ENCODE measurements at places on chromosomes 2 and 18. TPM values are rescaled to one million over a fixed set of nuclear protein-coding genes. Genes with fewer than 3 reads are reported as not detected.

GRCh38 chr2:55114082-55114481, 63.8 kb upstream of the RTN4 start:
- no peak for DNase-seq

Gene TXNDC2
- 0.82 TPM for total RNA-seq

DNA sequence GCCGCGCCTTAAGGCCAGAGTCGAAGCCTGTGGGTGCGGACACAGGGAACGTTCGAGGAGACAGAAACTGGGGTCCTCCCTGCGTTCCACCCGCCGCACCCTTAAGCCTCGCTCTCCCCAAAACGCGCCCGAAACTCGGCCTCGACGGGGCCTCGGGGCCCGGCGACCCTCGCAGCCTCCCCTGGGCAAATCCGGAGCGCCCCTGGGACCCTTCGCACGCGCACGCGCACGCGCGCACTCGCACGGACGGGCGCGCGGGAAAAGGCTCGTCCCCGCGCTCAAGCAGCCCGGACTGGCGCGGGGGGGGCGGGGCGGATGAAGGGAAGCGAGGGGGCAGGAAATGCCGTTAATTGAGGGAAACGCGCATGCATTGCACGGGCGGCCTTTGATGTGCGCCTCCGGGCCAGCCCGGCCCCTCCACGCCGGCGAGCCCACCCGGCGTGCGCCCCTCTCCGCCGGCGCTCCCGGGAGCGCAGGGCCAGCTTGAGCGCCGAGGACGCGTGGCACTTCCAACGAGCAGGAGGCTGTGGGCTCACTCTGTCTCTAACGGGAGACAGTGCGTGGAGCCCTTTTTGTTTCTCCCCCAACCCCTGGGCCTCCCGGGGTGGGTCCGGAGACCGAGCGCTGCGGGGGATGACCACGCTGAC, 5.4 kb upstream of the SALL3 start:
- DNase-seq: no peak

Gene SNORC
- total RNA-seq: 21.0 TPM

GRCh38 chr2:20434588-20435294, 12.1 kb upstream of the RHOB start:
- DNase-seq: no peak

Gene FOXI3
- not detected for total RNA-seq

GRCh38 chr2:189265696-189266320, 86.2 kb upstream of the COL5A2 start:
- no peak for DNase-seq

Gene HTR2B
- 0.28 TPM for total RNA-seq

DNA sequence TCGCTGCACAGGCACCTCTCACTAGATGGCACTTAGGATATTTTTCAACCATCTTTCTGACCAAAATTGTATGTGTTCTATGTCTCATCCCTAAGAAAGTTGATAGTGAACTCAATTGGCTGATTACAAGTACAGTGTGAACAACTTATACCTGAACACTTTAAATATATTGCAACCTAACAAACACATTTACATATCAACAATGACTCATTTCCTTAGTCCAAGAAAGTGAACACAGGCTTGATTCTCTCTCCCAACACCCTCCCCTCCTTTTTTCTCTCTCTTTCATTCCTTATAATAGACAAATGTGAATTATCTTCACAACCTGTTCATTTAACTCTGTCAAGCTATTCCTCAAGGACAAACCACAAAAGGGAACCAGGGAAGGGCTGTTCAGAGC, 192.0 kb downstream of the SLC8A1 start:
- no peak for DNase-seq

GRCh38 chr18:56086786-56087185, 498.8 kb upstream of the TCF4 start:
- DNase-seq: no peak

Gene E2F6
- 14.0 TPM for total RNA-seq

Gene LIMS2
- 17.4 TPM for total RNA-seq

Gene SNTG2
- 4.4 TPM for total RNA-seq

Gene SUMO1
- total RNA-seq: 81.9 TPM

DNA sequence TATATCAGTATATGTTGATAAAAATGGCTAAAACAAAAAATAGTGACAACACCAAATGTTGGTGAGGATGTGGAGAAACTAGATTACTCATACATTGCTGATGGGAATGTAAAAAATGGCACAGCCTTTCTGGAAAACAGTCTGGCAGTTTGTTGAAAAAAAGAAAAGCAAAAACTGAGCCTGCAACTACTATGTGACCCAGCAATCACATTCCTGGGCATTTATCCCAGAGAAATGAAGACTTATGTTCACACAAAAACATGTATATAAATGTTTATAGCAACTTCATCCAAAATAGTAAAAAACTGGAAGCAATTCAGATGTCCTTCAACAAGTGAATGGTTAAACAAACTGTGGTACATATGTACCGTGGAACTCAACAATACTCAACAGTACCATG, 7.5 kb upstream of the KDSR start:
- no peak for DNase-seq

Gene ANKRD62
- total RNA-seq: 2.8 TPM

Gene RTP5
- 10.4 TPM for total RNA-seq

Gene IL1B
- 1.9 TPM for total RNA-seq

GRCh38 chr2:168432565-168433186, 23.4 kb upstream of the CERS6 start:
- no peak for DNase-seq

Gene ST8SIA3
- total RNA-seq: 100 TPM

GRCh38 chr2:192419786-192420185, 225.1 kb upstream of the TMEFF2 start:
- no peak for DNase-seq

- DNase-seq: no peak
These were observed 13.2 kb downstream of the ADRA2B start for GRCh38 chr2:96103187-96103601.

GRCh38 chr2:205535001-205535400, 147.3 kb upstream of the NRP2 start:
- no peak for DNase-seq

Gene ITGA6
- total RNA-seq: 29.3 TPM

Gene CTAGE1
- not detected for total RNA-seq

DNA sequence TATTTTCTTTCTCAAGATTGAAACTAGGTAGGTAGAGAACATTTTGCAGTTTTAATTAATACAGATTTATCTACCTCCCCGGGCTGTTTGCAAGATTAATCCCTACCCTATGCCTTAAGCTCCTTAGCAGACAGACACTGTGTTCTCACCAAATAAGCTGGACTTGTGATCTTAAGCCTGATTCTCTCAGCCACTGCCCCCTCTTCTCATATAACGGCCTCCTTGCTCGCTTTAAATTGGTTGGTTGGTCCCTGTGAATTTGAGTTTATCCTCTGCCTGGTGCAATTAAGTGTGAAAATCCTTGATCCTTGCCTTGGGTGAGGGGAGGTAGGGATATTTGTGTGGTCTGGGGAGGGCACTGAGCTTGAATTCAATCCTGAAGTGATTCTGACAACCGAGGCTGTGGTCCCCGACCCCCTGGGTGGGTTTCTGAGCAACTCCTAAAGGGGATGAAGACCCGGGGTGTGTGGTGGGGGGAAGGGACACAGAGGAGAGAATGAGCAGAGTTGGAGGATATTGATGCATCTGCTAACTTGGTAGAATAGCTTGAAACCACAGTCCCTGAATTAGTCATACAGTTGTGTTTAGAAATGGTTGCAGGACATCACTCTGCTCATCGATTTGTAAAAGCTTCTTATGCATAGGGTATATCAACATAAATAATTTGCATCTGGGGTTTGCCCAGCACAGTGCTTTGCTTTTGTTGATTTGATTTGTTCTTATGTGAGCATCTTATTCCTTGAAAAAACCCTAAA, 36.9 kb upstream of the NCKAP5 start:
- DNase-seq: no peak

GRCh38 chr2:44104855-44105271, 63.8 kb upstream of the PPM1B start:
- no peak for DNase-seq

DNA sequence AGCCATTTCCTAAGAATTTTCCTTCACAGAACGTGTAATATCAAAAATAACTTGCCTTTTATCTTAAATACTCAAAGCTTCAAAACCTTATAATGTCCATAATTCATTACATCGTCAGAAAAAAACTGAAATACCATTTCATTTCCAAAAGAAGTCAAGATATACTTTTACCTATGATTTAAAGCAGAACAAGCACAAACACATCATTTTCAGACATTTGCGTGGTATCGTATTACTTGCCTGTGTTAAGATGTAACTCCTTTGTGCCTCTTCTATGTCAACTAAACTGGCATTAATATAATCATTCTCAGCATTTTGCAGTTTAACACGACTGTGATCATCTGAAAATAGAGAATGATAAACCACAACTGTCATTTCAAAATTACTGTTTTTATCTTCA, 47.5 kb downstream of the PTPN2 start:
- DNase-seq: no peak

Gene MAL
- total RNA-seq: 49.8 TPM

Gene IL1RL2
- 1.5 TPM for total RNA-seq

DNA sequence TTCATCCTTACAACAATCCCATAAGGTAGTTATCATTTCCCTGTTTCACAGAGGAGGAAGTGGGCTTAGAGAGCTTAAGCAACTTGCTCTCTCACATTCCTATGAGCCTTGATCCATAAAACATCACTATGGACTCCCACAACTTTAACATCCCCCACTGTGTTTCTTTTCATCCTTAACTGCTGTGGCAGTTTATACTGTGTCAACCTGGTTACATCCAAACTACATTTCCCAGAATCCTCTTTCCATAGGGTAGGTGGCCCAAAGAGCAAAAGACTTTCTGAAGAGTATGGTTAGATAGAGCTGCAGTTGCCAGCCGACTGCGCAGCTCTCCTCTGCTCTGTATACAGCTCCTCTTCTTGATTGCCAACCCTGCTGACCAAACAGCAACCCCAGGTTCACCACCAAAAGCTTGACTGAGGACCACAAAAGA, 22.5 kb downstream of the MAP3K2 start:
- no peak for DNase-seq

DNA sequence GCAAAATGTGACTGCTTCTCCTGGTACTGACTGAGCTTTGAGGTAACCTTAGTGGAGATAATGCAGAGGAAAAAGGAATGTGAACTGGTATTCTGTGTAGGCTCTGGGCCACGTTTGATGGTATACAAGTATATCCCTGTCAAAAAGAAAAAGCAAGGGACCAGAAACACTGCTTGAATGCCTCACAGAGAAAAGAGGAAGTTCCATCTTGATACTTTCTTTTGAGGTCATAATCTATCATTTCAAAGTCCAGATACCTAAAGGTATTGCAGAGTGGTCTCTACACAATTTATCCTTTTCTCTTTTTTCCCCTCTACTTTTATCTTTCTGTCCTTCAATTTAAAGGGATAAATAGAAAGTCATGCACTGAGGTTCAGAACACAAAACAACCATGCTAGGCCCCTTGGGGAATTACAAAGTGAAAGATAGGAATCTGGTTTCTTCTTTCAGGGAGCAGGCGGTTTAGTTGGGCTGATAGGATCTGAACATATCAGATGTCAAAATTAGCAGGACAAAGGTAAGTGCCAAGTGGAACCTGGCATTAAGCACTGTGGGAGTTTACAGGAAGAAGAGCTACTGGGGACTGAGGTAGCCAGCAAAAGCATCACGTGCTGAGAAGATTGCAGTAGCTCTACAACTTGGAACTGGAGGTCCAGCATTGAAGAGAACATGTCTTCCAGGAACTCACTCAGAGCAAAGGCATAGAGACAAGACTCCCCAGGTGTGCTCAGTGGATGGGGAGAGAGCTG, 121.2 kb downstream of the LYPD6 start:
- no peak for DNase-seq

- DNase-seq: no peak
These were observed 4.9 kb upstream of the STK17B start for GRCh38 chr2:196176142-196176738.

DNA sequence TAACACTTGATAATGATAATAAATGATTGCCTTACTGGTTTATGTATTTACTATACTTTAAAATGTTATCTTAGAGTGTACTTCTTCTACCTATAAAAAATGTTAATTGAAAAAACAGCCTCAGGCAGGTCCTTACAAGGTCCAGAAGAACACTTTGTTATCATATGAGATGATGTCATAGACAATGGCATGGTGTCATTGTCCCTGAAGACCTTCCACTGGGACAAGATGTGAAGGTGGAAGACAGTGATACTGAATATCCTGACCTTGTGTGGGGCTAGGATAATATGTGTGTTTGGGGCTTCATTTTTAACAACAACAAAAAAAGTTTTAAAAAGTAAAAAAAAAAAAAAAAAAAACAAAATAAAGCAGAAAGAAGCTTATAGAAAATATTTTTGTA, 342.2 kb upstream of the KYNU start:
- DNase-seq: no peak

DNA sequence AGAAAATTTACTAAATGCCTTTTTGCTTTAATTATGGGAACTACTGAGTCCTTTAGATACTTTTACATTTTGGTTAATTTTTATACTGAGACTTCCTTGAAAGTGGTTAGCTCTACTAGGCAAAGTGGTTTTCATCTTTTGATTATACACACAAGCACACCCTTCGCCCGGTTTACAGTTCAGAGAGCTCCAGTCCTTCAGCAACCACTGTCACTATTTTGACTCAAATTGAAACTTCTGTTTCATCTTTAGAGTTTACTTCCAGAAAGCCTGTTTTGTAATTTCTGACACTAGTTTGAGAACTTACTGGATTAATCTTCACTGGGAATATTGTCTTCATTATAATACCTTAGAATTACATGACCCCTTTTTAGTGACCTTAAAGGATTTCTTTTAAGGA, 140.3 kb upstream of the FOSL2 start:
- DNase-seq: no peak

Gene FBXO48
- total RNA-seq: 2.0 TPM

Gene INPP5D
- 11.0 TPM for total RNA-seq

Gene RAMP1
- total RNA-seq: 87.2 TPM

DNA sequence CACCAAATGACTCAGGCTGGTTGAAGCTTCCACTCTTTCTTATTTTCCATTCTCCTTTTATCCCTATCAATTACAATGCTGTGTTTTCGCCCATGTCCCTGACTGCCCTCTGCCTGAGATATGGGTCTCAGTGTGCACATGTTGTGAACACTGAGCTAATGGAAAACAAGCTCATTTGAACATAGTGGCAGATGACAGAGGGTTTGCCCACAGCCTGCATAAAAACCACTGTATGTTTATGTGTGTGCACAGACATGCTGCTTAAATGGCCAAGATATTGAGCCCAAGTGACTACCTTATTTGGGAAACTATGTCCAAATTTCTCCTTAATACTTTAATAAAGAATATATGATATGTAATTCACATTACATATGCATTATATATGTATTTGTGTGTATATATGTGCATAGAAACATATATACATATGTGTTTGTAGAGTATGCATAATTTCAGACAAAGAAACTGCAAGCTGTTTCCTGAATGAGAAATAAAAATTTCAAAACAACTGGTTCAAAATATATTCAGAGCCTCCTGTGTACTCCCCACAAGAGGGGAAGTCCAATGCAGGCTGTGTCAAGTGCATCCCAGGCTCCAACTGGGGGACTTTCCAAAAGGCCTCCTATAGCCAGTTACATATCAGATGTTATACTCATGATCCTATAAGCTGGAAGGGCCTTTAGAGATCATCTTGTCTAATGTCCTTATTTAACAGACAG, 92.7 kb upstream of the CD302 start:
- no peak for DNase-seq

Gene GYPC
- total RNA-seq: 17.6 TPM

Gene IL1R2
- total RNA-seq: 1.0 TPM

Gene GKN2
- total RNA-seq: not detected

GRCh38 chr18:26190506-26190905, 35.7 kb upstream of the TAF4B start:
- no peak for DNase-seq

Gene ANAPC1
- total RNA-seq: 34.9 TPM

Gene KIF1A
- 1,259 TPM for total RNA-seq
